Stimulated activated CD8-positive, alpha-beta memory T cell treated with anti-CD3 and anti-CD28 coated beads, Interleukin-4, amount 100 ng/mL, for 4 hours (primary cell): ENCODE measurements at places on chromosomes 16 and 17.
A peak's percentile ranks its signal among the peaks of the same experiment; 100 is the strongest.

GRCh38 chr17:42362245-42362961 is 25.8 kb downstream of the STAT3 start:
- no peak for DNase-seq

DNA sequence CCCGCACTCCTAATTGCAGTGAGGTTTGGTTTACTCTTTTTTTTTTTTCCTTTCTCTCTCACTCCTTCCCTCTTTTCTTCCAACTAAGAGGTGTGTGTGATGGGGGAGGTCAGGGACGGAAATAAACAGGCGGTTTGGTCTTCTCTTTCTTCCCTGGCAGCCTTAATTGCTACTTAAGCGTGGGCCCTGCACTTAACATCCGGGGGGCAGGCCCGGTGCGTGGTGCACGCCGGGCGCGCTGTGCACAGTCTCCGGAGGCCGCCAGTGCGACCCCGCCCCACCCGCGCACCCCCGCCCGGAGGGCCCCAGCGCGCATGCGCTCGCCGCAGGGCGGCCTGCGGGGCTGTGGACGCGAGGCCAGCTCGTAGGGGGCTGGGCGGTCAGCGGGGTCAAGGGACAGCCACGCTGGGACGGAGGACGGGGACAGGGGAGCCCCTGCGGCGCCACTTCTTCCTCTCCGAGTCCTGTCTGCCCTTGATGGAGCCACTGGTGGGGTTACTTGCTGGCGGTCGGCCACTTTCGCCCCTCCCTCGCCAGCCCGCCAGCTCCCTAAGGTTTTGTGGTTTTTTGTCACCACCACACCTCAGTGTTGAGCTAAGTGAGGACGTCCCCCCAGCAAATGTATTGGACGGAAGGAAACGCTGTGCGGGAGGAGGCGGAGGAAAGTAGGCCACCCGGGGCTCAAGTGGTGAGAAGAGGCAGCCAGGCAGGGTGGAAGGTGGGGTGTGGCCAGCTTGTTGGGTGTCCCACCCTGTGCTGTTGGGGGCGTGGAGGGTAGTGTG is 120.9 kb downstream of the MRM1 start:
- DNase-seq, result peak; percentile 38

GRCh38 chr17:58245428-58246103 is 7.2 kb downstream of the LPO start:
- DNase-seq, result no peak

DNA sequence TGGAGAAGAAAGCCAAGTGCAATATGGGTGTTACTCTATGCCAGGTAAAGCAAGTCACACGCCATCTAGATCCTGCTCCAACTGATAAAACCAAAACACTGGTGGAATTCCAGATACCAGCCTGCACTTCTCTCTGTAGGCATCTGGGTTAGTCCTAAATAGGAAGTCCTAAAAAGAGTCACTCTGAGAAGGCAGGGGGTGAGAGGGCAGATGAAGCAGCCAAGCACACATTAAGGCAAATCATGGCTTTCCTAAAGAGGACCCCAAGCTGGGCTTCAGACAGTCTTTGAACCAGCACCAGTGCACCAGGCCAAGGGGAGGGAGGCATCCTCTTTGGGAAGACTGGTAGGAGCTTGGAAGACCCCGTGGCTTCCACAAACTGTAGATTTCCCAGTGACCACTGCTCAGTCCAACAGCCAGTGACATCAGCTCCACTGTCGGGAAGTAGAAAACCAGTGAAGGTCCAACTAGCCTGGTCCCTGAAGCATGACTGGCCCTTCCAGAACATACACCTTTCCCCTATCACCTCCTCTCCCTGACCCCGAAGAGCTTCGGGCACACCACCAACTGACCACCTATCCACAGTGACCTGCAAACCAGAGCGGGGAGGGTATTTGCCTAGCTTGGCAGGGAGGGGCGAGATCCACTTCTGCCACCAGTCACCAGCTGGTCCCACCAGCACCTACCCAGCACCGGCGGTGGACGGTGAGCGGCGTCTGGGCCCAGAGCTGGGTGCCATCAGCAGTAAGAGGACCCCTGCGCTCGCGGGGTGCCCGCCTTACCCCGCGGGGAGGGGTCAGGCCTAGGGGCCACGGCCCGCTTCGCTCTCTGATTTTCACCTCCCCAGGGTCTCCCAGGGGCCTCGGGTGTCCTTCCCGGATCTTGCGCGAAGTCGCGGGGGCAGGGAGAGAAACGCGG is 1.0 kb downstream of the LITAF start:
- DNase-seq, result no peak

DNA sequence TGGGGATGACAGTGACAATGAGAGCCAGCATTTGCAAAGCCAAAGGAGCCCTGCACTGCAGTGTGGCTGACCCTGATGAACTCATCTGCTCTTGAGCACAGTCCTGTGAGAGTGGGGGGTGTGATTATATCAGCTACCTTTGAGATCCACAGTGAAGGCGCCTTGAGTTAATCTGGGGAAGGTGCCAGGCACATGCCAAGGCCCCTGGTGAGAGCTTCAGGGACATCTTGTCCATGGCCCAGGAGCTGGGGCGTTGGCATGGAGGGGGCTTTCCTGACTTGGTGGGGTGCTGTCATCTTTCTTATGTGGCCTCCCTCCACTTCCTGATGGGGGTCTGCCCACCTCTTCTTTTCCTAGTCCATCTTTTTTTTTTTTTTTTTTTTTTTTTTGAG is 86.5 kb downstream of the SNX29 start:
- no peak for DNase-seq

GRCh38 chr17:45302649-45303173 is 14.1 kb downstream of the MAP3K14 start:
- no peak for DNase-seq

- no peak for DNase-seq
Observed at GRCh38 chr16:1612320-1613111, at the start of gene CRAMP1. Gene CRAMP1, plus strand, starts transcription at chr16:1612360. Its CDS starts 2,280 bp downstream, at chr16:1614640.

DNA sequence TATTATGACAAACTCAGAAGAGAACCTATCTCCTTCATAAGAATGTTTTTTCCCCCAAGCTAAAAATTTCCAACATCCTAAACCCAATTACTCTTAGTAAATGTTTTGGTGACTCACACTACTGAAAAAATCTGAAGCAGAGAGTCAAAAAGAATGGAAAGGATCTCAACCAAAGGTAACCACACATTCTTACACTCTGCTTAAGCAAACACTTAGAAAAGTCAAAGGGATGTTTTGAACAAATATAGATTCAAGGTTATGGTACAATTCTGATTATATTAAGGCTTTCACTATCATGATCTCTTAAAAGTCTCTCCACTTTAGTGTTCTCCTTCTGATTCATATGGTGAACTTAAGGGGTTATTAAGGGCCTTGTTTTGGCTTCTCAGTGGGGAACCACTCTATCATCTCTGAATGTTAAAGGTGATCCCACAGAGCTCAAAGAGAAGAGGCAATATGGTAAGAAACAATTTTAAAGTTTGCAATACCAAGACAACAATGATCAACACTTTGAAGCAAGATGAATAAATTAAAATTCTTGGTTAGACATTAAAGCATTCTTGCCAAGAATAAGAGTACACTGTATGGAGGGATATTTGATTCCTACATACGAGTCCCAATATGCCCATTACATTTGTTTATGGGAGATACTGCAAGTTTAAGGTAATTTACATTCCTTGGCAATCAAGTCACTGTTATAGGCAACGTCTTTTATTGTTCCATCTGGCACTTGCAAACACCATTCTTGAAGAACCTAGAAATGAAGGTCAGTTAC is 69.2 kb downstream of the CDC27 start:
- DNase-seq, result no peak

DNA sequence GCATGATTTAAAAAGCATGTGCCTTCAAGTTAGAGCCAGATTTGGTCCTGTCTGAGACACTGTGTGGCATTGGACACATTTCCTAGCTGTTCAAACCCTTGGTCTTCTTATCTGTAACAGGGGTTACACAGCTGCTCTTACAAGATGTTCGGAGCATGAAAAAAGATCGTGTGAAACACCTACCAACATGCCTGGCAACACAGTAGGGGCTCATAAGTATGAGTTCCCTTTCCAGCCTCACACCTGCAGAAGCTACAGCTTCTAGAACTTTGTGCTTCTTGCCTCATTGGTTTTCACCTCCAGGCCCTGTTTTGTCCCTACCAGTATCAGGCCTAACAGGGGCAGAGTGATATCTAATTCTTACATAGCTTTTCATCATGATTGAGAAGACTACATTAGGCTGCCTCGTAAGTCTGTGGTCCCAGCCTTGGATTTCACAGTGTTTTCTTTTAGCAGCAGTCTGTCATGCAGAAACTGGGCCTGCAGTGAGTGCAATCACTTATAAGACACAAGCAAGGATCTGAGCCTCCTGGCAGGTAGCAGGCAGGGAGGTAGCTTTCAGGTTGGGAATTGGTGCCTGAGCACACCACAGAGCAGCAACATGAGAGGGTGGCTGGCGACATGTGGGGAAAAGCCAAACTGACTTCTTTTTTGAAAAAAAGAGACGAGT is 78.8 kb downstream of the CCDC182 start:
- no peak for DNase-seq

DNA sequence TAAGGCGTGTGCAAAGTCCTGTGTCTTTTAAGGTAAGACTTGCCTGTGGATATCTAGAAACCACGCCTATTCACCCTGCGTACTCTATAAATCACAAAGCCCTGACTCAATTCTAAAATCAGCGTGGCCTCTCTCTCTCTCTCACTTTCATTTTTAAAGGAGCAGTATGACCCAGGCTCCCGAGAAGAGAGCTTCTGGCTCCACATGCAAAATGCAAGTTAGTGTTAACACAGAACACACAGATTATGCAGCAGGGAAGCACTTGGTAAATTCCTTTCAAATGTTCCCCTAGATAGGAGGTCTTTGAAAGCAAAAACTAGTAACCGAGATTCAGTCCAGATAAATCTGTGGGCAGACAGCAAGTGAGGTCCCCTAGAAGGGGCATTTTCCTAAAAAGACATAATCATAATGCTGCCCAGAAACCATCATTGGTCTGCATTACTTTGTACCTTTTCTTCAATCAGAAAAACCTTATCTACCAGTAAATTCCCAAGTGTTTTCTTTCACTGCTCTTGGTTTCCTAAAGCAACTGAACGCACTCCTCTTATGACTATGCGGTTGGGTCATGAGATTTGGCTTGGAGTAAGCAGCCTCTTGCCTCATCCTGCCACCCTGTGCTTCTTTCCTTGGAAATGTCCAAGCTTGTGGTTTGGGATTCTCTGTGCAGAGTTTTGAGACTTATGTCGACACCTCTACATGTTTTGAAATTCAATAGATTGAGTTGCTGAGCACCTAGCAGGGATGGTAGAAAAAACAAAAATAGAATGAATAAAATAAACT is 31.7 kb upstream of the KCNJ2 start:
- DNase-seq, result no peak

DNA sequence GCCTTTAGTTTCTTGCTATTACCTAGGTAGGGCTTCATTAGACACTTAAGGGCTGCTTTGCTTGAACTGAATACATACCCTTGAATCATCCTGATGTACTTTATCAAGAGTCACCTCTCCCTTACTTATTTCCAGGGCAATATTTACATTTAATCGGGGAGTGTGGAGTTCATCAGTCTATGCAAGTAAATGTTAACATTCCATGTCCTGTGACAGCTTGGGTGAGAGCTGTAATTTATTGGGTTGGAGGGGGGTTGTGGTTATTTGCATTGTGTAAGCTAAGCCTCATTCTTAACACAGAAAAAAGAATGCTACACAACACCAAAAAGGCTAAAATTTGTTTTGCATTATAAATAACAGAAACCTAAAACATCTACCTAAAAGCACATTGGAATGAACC is 16.7 kb downstream of the KCNJ16 start:
- DNase-seq, result no peak

GRCh38 chr17:45948881-45949624 is 50.0 kb upstream of the STH start:
- DNase-seq, result peak; percentile 24

DNA sequence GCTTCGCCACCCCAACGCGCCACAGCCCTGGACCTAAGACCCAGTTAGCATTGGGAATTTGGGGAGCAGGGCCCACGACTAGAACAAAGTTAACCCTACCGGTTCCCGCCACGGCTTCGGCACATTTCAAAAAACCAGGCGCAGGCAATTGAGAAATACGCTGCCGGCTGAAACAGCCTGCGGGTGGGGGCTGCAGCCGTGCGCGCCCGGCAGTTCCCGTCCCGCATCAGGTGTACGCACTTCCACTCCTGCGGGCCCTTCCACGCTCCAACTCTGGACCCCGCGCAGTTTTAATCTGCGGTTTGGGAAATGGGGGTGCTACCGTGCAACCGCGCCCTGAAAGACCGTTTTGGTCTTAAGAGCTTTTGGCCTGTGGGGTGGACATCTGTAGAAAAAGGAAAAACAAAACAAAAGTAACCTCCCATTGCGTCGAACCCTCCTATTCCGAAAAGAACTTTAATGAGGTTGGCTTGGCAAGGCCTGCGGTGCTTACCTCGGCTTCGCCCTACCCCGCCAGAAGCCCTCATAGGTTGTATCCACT is 7.1 kb downstream of the IRX5 start:
- DNase-seq, result no peak

GRCh38 chr17:42519546-42520491 is 16.2 kb upstream of the NAGLU start:
- no peak for DNase-seq

DNA sequence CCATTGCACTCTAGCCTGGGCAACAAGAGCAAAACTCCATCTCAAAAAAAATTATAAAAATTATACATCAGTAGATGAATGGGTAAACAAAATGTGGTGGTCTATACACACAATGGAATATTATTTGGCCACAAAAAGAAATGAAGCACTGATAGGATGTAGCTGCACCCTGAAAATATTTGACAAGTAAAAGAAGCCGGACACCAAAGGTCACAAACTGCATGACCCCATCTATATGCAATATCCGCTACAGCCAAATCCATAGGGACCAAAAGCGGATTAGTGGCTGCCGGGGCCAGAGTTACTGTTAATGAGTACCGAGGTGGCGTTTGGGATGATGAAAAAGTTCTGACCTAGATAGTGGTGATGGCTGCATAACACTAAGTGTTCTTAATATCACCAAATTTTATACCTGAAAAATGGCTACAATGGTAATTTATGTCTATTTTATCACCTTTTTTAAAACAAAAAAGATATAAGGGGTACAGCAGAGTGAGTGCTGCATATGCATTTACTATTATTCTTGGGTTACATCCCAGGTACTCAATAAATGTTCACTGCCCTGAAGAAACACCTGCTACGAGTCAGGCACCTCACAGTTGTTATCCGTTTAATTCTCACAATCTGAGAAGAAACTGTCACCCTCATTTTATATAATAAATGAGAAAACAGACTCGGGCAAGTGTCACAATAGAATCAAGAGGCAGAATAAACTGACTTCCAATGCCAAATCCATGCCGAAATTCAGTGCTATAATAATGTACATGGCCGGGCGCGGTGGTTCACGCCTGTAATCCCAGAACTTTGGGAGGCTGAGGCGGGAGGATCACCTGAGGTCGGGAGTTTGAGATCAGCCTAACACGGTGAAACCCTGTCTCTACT is 807 bp upstream of the HBQ1 start:
- no peak for DNase-seq

GRCh38 chr17:12637745-12638651 is 27.7 kb upstream of the MYOCD start:
- DNase-seq, result no peak

- DNase-seq, result peak; percentile 67
Observed at GRCh38 chr17:43673516-43674323, 12.0 kb upstream of the MEOX1 start.
